ENCODE measurements at places on chromosomes 7 and 10. TPM values are rescaled to one million over a fixed set of nuclear protein-coding genes. Genes with fewer than 3 reads are reported as not detected.

CYP2E1 gene
- total RNA-seq: 1.4 TPM

FGL2 gene
- not detected for total RNA-seq

AHR gene
- total RNA-seq: 15.1 TPM

TAF6 gene
- total RNA-seq: 91.2 TPM

SLC13A1 gene
- total RNA-seq: not detected

- no peak for DNase-seq
Observed at GRCh38 chr7:95092324-95092723, 184.9 kb downstream of the PPP1R9A start.

GRCh38 chr7:130918129-130919052 lies 184.4 kb upstream of the KLF14 start:
- DNase-seq: no peak

DNA sequence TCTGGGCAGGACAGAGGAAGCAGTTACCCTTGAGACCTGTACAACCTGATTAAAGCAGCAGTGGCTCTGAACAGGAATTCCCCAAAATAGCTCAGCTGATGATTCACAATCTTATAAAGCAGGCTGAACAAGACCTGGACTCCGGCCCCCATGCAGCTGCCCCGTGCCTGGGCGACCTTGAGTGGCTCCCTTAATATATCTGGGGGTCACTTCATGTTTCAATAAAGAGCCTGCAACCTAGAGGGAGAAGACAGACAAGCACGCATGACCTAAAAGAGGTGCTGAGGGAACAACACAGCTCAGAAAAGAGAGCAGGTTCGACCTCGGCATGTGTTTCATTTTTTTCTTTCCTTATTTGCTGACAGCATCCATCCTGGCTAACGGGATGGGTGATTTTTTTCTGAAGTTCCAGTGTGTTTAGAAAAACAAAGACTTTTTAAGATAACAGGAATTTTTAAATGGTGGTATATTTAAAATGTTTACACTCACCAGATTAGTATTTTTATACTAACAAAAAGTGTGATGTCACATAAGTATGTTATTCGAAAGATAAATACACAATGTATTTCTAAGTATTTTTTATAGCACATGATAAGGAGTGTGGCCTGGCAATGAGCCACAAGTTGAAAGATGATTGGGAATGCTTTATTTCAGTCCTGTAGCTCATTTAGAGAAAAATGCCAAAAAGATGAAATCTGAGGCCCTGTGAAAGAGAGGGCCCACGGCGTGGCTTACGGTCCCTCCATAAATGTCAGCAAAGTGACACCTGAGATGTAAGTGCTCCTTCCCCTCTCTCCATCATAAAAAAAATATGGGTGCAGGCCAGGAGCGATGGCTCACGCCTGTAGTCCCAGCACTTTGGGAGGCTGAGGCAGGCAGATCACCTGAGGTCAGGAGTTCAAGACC lies 161.3 kb downstream of the SLIT1 start:
- no peak for DNase-seq

DNA sequence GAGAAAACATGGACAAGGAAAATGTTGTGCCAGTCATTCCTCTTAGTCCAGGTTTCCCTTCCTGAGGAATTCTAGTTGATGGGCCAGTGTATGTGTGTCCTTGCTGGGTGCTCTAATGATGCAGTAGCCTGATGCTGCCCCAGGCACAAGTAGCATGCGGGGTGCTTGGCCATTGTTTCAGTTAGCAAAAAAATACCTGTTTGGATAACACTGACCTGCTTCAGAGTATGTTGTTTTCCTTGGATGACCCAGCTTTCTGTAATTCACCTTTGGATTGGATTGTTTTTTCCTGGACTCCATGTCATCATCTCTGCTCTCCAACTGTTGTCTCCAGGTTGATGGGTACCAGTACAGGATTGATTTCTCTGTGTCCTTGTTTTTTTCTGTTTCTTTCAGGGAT lies 169.2 kb downstream of the SND1 start:
- no peak for DNase-seq

GRCh38 chr7:20507157-20507556 lies 108.3 kb upstream of the ABCB5 start:
- DNase-seq: no peak

DNA sequence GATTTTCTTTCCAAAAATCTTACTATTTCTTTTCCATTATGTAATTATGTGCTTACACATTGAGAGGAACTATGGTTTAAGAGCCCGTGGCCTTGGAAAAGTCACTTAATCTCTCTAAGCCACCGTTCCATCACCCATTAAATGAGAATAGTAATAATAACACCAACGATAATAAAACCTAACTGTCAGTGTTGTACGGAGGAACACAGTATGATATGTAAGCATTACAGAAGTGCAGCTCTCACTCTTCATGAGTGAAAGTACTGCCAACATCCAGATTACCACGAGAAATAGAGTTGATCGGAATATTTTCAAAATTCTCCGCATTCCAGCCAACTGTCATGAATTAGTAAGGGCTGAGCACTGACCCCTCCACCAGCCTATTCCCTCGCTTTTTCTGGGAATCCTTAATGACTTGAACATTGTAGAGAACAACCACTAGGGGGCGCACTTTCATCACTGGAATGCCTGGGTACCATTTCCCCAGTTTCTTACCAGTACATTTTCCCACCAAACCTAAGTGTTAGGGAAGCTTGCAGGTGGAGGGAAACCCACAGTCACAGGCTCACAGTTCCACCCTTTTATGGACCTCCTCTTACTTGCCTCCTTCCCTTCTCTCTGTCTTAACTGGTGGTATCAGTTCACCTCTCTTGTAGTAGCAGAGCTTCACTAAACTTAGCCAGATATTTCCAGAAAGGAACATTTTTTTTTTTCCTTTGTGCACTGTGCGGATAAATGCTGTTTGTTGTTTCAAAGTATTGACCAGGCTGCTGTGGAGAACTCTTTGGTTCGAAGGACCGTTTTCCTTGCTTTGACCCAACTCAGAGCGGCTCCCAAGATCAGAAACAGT lies 27.8 kb downstream of the NKX2-3 start:
- peak; percentile 51 for DNase-seq

GRCh38 chr7:85806321-85806720 lies 619.5 kb upstream of the SEMA3D start:
- DNase-seq: no peak

DNA sequence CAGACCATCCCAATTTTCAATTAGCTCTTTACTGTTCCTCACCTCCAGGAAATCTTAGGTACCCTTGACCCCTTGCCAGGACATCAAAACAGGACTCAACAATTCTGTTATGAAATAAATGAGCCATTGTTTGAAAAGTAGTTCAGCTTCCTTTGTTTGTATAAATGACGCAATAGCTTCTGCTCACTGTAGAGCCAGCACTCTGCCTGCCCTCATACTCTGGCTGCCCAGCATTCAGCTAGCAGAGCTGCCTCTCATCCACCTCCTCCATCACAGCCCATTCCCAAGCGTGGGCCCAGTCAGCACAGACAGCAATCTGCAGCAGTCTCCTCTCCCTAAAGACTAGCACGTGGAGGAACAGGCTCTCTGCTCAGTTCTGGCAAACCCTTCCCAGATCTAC lies 478.6 kb downstream of the GRID1 start:
- no peak for DNase-seq
